Urinary bladder (tissue), 4 donors: ENCODE measurements at places on chromosomes 1 and 21. TPM values are rescaled to one million over a fixed set of nuclear protein-coding genes. Genes with fewer than 3 reads are reported as not detected.
A peak's percentile ranks its signal among the peaks of the same experiment; 100 is the strongest.

Gene MNDA
- total RNA-seq = 9.0 TPM

Gene UBE4B
- total RNA-seq = 37.1 TPM

Gene CADM3
- total RNA-seq = 8.7 TPM

Gene KCNQ4
- 2.0 TPM for total RNA-seq

Gene DNAI4
- total RNA-seq = 43.6 TPM

Gene FCER1G
- 15.9 TPM for total RNA-seq

Gene NFASC
- 21.8 TPM for total RNA-seq

Gene RIPK4
- 8.8 TPM for total RNA-seq

Gene C1orf185
- total RNA-seq = not detected

Gene KCNJ15
- total RNA-seq = 11.4 TPM

DNA sequence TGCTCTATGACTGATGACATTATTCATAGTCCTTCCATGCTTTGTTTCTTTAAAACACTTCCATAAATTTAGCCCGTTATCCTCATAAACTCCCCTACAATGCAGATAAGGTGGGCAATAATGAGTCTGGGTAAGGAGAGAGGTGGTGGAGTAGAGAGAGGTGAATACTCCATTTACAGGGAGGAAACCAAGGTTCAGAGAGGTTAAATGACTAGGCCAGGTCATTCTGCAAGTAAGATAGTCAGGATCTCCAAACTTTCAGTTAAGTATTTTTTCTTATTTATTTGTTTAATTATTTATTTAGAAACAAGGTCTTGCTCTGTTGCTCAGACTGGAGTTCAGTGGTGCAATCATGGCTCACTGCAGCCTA, 26.1 kb downstream of the PAFAH2 start:
- DNase-seq = no peak

DNA sequence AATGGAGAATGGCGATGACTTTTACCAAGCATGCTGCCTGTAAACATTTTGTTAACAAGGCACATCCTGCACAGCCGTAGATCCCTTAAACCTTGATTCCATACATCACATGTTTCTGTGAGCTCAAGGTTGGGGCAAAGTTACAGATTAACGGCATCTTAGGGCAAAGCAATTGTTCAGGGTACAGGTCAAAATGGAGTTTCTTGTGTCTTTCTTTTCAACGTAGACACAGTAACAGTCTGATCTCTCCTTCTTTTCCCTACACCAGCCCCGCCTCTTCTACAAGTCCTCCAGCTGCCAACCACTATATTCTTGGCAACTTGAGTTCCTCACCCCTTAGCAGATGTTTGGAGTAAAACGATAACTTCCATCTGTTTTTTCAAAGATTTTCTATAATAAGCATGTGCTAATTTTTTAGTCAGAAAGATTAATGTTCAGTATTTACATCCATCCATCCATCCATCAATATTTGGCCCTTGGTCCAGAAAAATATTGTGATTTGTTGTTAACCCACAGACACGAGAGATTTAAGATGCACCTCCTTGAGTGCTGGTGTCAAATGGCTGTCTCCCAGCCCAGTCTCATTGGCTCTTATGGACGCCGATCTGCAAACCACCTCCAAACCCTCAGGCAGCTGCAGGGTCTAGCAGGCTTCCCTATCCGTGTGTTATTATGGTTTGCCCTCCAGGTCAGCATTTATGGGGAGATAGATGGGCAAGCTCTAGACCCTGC, 3.8 kb downstream of the DNALI1 start:
- DNase-seq = no peak

GRCh38 chr1:214120951-214121350, 133.2 kb downstream of the PROX1 start:
- DNase-seq = no peak

DNA sequence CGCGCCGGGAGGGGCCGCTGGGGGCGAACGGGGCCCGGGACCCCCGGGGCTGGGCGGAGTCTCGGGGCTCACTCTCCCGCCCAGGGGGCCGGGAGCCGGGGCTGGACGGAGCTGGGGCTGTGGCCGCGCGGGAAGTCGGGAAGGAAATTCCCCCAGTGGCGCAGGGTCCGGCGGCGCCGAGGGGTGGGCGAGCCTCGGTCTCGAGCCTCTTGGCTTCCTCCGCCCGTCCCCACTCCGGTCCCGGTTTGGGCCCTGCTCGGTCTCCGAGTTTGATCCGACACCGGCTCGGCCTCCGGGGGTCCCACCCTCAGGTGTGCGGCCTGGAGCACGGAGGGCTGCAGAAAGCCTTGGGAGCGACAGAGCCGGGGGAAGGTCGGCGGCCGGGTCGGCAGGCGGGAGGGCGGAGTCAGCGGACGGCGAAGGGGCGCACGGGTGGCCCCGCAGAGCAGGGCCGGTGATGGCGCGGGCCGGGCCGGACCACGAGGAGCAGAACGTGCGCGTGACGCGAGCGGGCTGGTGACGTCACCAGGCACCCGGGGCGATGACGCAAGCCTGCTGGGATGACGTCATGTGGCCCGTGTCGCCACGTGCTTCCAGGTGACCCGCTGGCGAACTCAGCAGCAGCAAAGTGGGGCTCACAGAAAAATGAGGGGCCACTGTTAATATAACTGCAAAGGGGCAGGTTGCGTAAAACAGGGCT, 610 bp upstream of the HES4 start:
- no peak for DNase-seq

DNA sequence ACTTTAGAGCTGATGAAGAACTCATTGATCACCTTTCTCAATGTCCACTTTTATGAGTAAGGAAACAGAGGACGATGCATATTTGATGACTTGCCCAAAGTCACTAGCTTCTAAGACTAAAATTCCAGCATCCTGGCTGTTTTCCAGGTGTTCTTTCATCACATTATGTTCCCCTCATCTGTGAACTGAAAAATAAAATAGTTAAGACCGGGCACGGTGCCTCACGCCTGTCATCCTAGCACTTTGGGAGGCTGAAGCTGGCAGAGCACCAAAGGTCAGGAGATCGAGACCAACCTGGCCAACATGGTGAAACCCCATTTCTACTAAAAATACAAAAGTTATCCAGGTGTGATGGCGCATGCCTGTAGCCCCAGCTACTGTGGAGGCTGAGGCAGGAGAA, 297.5 kb downstream of the DUSP10 start:
- DNase-seq = no peak

DNA sequence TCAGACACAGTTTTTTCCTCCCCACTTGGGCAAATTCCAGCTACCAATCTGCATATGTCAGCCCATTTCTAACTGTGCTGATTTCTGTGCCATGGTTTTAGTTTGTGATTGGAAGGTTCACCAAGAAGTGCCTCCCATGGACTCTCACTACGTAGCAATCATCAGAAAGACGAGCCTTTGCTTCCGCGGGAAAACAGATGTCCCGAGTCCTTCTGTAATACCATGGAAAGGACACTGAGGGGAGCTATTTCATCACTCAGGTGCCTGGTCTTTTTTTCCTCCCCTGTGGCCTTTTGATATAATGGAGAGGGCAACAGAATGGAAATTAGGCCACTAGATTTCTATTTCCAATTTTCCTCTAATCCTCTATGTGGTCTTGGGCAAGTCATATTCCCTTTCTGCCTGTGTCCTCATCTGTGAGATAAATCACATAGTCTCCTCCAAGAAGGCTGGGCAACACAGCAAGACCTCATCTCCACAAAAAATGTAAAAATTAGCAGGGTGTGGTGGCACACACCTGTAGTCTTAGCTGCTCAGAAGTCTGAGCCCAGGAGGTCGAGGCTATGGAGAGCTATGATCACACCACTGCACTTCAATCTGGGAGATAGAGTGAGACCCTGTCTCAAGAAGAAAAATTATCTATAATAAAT, 24.8 kb downstream of the LEMD1 start:
- DNase-seq = no peak

GRCh38 chr1:206739411-206740076, 31.0 kb upstream of the IL19 start:
- DNase-seq = no peak

DNA sequence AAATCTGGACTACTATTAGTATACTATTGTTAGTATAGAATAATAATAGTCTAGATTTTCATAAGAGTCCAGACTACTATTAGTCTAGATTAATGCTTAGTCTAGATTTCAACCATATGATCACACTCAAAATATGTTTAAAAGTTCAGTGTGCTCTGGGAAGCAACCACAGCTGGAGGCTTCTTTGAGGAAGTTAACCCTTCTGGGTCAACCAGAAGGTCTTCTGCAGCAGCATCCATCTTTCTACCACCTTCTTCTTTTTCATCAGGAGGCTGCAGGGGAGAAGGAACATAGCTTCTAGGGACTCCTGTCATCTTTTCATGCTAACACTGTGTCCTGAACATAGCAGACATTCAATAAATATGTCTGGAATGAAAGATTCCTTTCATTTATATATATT, 51.2 kb upstream of the DNAJC6 start:
- no peak for DNase-seq

DNA sequence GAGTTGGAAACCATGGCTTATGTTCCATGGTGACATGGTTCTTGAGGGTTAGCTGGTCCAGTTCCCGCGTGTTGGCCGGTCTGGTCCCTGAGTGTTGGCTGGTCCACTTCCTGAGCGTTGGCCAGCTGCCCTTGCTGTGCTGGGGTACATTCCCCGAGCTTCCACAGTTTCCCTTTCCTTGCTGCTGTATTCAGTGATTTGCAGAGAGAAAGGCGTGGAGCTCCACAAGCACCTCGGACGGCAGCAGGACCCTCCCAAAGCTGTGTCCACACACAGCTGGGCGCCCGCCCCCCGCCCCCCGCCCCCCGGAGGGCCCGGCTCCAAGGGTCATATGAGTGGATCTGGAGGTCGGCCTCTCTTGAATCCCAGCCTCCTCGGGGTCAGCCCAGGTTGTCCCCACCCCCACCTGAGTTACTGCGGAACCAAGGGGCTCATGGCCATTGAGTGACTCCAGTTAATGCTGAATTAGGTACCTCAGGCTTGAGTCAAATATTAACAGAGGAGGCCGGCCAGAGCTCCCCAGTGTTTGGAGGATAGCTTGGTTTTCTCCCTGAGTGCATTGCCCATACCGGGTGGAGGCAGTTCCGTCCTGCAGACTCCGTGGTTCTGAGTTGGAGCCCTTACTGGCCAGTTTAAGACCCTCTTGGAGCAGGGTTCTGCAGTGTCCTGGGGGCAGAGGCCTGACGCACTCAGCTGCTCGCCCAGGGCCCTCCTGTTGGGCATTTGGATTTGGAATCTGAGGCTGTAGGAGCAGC, 18.4 kb downstream of the COL18A1 start:
- no peak for DNase-seq

DNA sequence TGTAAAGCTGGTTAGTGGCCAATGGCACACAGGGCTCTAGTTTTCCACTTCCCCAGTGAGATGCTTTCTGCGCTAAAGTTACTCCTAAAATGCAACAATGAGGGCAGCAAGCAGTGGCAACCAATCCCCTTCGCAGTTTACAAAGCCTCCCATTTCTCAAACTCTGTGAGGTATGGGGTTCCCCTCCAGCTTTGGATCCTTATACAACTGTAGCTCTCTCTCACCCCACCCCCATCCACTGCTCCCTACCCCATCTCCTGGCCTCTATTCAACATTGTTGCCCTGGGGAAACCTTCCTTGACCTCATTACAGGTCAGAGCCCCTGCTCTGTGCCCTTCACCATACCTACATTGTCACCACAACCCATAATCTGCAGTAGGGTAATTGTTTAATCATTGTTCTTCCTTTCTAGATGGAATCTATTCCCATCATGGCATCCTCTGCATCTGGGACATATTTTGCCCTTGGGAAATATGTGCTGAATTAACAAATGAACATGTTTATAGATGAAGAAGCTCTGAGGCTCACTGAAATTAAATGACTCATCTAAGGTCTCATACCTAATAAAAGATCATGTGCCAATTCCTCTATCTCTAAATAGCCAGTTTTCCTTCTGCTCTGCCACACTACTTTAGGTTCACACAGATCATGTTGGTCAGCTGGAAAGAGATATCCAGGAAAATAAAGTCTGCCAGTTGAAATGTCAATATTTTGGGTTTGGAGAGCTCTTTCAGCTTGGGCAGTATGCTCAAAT, 12.6 kb downstream of the KIAA0040 start:
- DNase-seq = no peak

- peak; percentile 69 for DNase-seq
Measured at GRCh38 chr1:40315239-40315794, 1.8 kb downstream of the COL9A2 start.

DNA sequence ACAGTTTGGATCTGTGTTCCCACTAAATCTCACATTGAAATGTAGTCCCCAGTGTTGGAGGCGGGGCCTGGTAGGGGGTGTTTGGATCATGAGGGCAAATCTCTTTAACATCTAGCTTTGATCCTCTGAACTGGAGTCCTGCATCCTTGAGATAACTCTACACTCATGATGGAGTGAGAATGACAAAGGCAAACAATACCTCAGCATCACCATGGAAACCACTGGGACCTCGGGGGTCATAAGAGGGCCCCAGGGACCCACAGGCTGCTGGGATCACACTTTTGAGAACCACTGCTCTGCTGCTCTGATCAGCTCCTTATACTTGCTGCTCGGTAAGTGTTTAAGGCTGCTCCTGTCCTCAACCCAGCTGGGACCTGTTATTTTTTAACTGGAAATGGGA, 13.4 kb upstream of the OBSCN start:
- no peak for DNase-seq

DNA sequence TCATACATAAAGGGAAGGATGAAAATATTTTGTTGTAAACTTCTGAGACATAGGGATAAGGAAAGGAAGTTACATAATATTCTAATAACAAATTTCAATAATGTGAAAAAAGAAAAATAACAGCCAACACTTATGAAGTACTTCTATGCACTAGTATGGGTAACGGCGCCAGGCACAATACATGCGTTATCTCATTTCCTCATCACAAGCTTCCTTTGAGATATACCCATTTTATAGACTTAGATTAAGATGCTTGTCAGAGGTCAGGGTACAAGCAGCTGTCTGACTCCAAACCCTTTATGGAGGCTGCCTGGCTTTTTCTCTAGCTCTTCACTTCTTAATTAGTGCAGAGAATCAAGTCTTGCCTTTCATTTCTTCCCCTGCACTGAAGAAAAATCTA, 41.3 kb downstream of the TCP10L start:
- DNase-seq = no peak
